ENCODE measurements at places on chromosomes 16 and 17. TPM values are rescaled to one million over a fixed set of nuclear protein-coding genes. Genes with fewer than 3 reads are reported as not detected.

KRT39 gene
- total RNA-seq = not detected

MMP15 gene
- 5.1 TPM for total RNA-seq

CAMKK1 gene
- 3.8 TPM for total RNA-seq

ACAP1 gene
- total RNA-seq = not detected

SLC12A3 gene
- not detected for total RNA-seq

HOXB5 gene
- not detected for total RNA-seq
